ENCODE measurements at places on chromosomes 1 and 21.

GRCh38 chr1:67683316-67683715, 1.7 kb upstream of the GADD45A start:
- DNase-seq, result no peak

- no peak for DNase-seq
Observed at GRCh38 chr1:30271401-30272276, 451.7 kb downstream of the MATN1 start.

GRCh38 chr1:238558156-238558555, 667.4 kb upstream of the ZP4 start:
- no peak for DNase-seq

DNA sequence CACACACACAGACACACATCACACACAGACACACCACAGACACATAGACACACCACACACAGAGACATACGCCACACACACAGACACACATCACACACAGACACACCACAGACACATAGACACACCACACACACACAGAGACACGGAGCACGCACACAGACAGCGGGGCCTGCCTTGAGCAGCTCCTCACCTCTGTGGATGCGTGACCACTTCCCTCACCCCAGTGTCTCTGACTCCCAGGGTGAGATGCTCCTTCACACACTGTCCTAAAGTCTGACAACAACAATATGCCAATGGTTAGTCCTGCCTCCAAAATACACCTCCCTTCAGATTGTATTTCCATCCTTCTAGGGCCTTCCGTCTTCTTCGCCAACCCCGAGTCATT, 48.2 kb downstream of the IER5 start:
- no peak for DNase-seq

DNA sequence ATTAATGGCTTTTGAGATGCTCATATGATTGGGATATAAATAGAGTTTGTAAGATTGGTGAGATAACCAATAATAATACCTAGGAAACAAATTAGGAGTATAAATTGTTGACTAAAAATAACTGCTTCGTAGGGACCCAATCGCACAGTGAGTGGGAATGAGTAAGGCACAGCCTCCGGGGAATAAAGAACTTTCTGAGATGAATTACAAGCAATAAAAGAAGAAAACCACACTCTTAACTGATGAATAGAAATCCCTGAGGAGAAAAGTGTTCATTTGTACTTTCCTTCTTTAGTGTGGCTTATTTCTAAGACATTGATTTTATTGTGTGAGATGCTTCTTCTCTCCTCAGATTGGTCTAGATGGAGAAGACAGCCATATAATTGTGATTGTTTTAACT, 443.4 kb upstream of the PRMT6 start:
- no peak for DNase-seq

- no peak for DNase-seq
Observed at GRCh38 chr1:241894016-241894415, 46.0 kb downstream of the EXO1 start.

DNA sequence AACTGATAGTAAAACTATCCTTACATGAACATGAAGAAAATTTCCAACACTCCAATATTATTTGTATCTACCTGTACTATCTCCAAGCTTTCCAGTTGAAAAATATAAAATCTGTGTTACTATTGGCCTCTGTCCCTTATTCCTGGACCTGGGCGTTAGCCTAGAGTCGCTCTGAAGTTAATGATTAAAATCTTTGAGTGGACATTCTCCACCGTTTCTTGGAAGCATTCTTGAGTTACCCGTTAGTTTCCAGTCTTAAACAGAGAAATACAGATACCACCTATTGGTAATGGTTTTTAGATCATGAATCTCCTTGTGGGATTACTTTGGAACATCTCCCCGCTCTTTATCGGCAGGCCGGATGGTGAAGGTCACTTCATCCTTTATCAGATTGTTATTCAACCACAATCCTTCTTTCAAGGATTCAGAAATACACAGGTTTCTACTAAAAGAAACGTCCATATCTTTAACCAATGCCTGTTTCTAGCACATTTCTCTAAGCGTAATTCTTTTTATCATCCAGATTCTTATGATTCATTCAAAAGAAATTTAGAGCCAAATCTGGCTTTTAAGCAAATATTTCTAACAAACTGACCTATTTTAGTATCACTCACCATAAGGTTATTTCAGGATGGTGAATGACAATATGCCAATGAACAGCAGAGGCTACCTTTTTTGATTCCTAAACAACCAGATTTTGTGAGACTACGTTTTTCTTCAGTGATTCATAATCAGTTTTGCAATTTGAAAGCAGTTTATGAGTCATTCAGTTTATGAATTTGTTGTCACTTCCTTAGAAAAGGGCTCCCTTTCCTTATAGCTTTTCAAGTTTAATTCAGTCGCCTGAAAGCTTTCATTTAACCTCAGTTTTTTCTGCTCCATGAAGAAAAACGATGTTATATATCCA, 70.2 kb upstream of the ERRFI1 start:
- DNase-seq, result no peak

DNA sequence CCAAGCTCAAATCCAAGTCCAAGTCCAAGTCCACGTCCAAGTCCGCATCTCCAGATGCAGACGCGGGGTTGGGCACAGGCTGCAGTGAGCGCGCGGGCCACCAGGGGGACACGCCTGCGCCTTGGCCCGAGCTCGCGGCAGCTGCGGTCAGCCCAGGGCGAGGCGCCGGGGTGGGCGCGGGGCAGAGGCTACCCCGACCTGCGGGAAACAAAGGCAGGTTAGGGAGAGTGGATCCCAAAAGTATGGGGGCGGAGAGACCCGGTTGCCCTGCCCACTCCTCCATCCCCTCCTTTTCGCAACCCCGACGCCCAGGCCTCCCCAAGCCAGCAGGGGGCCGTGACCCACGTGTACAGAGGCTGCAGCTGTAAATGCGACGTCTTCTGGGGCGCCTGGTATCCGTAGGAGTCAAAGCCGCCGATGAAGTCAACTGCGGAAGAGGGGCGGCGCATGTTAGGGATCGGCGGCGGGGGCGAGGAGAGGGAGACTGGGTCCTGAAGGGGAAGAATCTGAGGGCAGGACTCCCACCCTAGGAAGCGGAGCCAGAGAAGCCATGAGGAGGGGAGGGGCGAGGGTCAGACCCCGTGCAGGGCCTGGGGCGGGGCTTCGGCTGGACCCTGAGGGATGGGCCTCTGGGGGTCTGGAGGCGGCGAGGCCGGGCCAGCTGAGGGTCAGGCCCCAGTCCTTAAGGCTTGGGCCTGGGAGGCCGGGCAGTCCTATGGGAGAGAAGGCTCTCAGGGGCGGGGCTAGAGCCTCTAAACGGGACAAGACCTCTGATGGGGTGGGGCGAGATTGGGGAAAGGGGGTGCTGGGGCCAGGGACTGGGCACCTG, 58.0 kb downstream of the NKAIN1 start:
- no peak for DNase-seq

DNA sequence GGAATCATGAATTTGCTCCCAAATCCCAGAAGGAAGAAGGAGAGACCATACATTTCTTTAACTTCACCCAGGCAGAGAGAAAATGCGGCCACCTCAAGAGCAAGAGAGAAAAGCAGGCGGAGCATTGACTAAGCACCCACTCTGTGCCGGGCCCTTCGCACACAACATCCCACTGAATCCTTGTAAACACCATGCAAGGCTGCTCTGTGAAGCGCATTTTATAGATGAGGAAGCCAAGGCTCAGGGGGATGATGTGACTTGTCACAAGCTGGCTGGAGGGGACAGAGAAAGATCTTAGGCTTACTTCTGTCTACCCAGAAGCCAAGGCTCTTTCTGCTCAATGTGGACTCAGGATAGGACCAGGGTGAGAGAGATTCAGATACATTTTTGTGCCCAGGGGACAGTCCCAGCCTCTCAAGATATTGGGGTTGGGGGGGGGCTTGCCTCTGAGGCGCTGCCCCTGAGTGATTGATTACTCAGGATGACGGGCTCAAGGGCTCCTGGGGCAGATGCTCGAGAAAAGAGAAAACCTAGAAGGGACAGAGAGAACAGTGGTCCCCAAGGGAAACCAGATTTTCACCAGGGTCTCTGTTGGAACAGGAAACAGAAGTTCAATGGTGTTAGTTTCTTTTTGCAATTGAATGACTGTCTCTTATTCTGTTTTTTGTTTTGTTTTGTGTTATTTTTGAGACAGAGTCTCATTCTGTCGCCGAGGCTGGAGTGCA, 19.5 kb downstream of the PADI2 start:
- no peak for DNase-seq

- no peak for DNase-seq
Observed at GRCh38 chr1:35398739-35399138, 130.2 kb downstream of the ZMYM4 start.

GRCh38 chr1:54289712-54290233, 89.8 kb downstream of the MRPL37 start:
- DNase-seq, result no peak

DNA sequence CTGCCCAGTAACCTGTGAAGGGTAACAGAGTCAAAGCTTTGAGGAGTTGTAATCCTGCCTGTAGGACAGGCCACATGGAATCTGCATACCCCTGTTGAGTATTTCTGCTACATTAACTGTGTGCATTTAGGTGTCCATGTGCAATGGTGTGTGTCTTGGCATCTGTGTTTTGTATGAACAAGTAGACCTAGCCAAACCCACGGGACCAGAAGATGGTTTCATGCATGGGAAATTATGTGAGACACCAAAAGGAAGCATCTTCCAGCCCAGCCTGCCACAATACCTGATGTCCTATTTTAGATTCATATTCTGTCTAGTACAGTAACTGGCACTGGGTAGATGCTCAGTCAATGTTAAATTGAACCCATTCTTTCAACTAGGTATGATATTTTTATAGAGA, 70.8 kb upstream of the KCND3 start:
- no peak for DNase-seq

DNA sequence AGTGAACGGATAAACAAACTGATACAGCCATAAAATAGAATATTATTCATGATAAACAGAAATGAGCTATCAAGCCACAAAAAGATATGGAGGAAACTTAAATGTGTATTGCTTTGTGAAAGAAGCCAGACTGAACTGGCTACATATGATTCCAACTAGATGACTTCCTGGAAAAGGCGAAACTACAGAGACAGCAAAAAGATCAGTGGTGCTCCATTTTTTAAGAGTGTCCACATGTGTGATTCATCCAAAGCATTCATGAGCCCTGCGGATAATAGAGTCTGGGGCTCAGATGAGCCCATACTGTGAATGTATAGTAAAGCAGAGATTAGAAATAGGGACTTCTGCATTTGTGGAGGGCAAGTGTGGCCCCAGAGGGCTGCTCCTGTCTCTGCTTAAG, 7.8 kb upstream of the TMEM222 start:
- DNase-seq, result no peak

DNA sequence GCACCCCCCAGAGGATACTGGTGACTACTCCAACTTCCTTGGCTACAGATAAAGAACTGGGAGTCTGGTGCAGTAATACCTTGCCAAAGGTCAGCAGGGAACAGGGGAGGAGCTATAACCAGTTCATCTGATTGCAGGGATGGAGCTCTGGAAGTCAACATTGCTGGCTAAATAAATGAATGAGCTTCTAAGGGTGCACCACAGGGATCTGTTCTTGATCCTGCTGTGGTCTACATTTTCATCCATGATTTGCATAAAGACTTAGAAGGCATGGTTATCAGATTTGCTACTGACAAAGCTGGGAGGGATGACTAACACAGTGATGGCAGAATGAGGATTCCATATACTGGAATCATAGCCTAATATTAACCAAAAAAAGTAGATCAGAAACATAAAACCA, 18.3 kb downstream of the PLEKHA6 start:
- DNase-seq, result no peak

DNA sequence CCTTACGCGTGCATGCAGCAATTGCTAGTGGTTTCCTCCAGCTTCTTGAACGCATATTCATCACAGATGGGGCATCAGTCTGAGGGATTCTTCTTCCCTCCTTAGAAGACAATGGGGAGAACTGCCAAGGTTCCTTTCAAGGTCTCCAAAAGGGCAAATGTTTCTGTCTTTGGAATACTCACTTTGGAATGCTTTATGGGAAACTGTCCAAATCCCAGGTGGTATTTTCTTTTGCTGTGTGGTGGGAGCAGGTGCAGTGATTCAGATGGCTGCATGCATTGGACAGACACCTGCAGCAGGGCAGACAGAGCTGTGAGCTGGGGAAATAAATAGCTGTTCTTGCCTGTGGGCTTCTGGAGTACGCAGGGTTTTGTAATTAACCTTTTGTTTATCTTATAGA, 40.5 kb downstream of the URB2 start:
- no peak for DNase-seq

- DNase-seq, result no peak
Observed at GRCh38 chr21:41899426-41900202, 20.5 kb upstream of the PRDM15 start.

- no peak for DNase-seq
Observed at GRCh38 chr1:38727684-38728584, 131.6 kb downstream of the RRAGC start.

- DNase-seq, result no peak
Observed at GRCh38 chr1:98048751-98049325, 128.0 kb upstream of the DPYD start.

DNA sequence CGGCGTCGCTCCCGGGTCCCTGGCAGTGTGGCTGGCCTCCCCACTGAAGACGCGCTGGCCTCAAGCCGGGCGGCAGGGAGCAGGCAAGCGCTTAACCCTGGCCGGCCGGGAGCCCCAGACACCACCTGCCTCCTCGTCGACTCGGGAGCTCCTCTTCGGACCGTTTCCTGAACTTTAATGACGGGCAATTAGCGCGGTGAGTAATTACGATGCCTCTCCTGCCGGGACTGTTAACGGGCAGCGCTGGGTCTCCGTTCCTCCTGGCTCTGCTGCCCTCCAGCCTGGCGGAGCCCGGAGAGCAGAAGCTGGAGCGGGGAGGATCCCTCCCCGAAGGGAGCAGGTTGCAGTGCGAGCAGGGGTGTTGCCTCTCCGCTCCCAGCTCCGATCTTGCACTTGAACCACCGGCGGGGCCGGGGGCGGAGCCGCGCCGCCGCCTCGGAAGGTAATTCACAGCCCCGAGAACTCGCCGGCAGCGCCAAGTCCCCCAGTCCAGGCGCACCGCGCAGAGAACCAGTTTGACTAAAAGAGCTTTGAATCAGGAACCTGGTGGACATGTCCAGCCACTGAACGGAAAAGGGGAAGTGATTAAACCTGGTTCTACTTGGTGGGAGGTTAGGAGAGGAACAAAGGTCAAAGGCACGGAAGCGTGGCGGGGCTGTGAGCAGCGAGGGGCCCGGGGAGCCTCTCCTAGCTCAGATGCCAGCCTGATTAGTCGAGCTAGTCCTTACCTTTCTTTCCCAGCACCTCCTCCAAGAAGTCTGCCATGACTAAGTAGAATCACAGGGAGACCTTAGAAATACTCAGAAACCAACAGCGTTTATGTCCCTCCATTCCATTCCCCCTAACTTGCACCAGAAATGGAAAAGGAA, 18.3 kb upstream of the PLEKHA6 start:
- no peak for DNase-seq

- no peak for DNase-seq
Observed at GRCh38 chr1:154429841-154430611, 24.9 kb downstream of the IL6R start.

- no peak for DNase-seq
Observed at GRCh38 chr1:221743416-221744208, 1.7 kb upstream of the DUSP10 start.

GRCh38 chr1:164961715-164962114, 394.8 kb downstream of the LMX1A start:
- no peak for DNase-seq
